ENCODE measurements at places on chromosomes 6 and 20.

GRCh38 chr6:49326347-49326746 is 136.7 kb downstream of the MMUT start:
- DNase-seq, result no peak

DNA sequence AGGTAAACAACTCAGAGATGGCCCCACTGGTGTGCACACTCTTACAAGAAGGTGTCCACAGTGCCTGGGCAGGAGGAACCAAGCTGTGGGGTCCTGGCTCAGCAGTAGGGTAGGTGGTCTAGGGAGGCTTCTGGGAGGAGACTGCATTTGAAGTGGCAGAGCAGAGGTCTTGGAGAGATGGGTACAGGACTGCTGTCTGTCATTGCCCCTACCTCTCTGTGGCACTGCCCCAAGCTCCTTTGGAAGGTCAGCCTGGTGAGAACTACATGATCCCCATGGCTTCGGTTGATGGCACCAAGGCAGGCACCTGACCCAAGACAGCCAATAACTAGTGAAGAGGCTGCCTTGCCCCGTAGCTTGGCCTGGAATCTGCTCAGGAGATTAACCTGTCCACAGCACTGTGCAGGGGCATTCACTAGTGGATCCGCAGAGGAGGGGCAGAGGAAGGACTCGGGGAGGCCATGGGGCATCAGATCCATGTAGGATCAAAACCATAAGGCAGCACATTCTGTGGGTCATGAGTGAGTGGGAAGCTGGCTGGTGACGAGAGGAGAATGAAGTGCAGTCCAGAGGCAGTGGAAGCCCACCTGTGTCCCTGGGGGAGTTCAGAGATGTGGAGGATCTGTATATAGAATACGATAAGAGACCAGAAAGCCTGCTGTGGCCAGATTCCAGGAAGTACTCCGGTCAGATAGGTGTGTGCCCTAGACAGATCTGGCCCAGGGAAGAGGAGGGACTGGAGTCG is 162.0 kb downstream of the GRM4 start:
- no peak for DNase-seq

- no peak for DNase-seq
Measured at GRCh38 chr20:42531508-42531961, 658.2 kb downstream of the PTPRT start.

DNA sequence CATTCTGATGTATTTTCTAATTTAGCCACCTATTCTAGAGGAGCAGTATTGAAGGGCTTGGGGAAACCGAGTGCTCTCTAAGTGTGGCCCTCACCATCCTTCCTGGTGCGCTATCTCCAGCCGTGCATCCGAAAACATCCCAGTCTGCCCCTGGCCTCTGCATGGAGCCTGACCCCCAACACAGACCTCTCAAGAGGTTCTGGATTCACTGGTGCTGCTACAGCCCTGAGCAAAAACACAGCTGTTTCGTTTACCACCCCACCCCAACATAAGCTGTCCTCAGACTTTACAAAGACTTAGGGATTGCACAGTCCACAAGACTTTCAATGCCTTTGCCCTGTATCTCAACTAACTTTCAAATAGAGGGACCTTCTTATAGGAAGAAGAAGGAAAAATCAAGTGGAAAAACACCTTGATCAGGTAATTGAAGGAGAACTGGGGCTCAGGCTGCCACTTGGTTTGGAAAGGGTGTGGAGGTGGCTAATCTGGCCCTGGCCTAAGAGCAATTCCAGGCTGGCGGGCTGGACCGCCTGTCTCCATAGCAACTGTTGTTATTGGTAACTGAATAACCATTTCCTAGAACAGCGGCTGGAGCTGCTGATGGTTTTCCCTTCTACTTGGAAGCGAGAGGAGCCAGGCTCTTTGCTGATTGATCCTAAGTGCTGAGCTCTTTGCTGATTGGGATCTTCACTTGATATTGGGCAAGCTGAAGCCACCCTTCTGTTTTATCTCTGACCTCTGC is 90.2 kb upstream of the TOX2 start:
- no peak for DNase-seq

GRCh38 chr6:40930045-40930444 is 109.0 kb downstream of the UNC5CL start:
- DNase-seq, result no peak

GRCh38 chr20:64048402-64049044 is 916 bp downstream of the SOX18 start:
- DNase-seq, result no peak

GRCh38 chr6:39037707-39038106 is 10.9 kb upstream of the GLP1R start:
- DNase-seq, result no peak

GRCh38 chr6:110039981-110040383 is 61.9 kb downstream of the GPR6 start:
- peak; percentile 46 for DNase-seq

GRCh38 chr6:47520282-47520681 is 42.7 kb downstream of the CD2AP start:
- no peak for DNase-seq

DNA sequence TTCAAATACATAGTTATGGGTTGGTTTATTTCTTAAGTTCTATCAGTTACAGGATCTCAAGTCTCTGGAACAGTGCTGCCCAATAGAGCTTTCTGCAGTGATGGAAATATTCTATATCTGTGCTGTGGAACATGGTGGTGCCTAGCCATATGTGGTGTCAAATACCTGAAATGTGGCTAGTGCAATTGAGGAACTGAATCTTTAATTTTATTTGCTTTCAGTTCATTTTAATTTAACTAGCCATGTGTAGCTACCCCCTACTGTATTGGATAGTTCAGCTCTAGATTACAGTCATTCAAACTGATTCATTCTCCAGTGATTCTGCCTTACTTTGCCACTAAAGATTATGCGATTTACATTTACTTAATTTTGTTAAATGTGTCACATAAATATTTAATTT is 503.2 kb downstream of the CDKAL1 start:
- no peak for DNase-seq
